HEK293T (cell line): ENCODE measurements at places on chromosomes 11 and 22.
A peak's percentile ranks its signal among the peaks of the same experiment; 100 is the strongest.

DNA sequence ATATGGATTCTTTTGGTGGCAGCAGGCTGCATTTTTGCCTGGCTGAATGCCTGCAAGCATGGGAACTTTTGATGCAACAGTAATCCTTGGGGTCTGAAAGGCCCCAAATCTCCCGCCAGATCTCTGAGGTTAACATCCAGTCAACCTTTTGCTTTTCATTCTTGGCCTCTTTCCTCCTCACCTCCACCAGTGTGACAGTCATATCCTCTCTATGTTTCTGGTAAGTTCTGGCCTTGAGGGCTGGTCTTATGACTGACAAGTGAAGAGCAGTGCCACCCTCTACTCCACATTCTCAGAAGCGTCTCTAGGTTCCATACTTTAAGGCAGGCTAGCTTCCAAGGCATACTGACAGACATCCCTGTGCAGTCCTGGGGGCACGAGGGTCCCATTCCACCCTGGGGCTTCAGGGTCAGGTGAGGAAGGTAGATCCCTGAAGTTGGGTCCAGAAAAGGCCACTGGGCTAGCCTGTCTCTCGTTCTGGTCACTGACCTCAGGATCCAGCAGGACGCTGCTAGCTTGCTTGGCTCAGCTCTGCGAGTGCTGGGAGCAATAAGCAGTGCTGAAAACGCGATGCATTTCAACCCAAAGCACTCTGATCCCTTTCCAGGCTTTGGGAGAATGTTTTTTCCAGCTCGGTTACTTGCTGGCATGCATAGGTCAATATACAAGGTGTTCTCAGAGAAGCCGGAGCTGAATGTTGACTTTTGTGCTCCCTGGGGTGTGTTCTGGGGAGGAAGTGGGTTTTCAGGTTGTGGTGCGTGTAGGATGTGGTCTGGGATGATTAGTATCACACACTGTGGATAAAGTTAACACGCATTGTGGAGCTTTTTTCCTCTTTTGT is 75.2 kb downstream of the PTPRJ start:
- DNase-seq, result no peak

DNA sequence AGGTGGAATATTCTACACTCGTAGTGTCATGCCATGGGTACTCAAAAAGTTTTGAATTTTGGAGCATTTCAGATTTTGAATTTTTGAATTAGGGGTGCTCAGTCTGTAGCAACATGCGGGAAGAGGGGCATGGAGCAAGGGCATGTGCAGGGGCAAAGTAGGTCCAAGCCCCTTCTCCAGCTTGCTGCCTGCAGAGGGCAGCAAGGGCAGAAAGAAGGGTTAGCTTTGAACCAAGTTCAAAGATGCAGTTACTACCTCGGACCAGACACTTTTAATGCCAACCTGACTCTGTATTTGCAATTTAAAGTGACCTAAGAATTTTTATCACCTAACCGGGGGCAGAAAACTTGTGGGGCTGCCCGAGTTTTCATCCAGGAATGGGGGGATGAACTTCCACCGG is 68.2 kb downstream of the CD82 start:
- no peak for DNase-seq

DNA sequence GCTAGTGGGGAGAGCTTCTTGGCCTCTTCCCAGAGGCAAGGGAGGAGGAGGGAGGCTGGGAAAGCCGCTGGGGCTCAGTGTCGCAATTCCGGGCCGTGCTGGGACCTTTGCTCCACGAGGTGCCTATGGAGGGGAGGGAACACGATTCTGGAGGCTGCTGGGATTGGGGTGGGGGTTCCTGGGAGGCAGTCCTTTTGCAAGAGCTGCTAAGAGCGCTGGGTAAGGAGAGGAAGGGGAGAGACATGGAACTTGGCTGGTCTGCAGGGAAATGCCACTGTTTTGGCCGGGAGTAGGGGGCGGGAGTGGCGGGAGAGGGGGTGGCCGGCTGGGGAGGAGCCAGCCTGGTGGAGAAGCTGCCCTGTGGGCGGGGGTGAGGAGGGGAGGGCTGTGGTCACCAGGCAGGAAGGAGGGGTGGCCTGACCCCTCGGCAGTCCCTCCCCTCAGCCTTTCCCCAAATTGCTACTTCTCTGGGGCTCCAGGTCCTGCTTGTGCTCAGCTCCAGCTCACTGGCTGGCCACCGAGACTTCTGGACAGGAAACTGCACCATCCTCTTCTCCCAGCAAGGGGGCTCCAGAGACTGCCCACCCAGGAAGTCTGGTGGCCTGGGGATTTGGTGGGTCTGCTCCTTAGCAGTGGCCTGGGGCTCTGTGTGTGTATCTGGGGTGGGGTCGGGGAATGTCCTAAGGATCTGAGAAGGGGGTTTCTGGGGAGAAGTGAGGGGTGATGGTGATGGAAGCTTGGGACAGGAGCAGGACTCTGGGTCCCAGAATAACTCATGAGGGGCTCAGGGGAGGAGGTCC is at the start of gene NR1H3:
Gene NR1H3, plus strand, starts transcription at position 480 of the 800 bp plus-strand sequence. CDS start 1,221 bp downstream, outside the sequence.
- peak; percentile 51 for DNase-seq

DNA sequence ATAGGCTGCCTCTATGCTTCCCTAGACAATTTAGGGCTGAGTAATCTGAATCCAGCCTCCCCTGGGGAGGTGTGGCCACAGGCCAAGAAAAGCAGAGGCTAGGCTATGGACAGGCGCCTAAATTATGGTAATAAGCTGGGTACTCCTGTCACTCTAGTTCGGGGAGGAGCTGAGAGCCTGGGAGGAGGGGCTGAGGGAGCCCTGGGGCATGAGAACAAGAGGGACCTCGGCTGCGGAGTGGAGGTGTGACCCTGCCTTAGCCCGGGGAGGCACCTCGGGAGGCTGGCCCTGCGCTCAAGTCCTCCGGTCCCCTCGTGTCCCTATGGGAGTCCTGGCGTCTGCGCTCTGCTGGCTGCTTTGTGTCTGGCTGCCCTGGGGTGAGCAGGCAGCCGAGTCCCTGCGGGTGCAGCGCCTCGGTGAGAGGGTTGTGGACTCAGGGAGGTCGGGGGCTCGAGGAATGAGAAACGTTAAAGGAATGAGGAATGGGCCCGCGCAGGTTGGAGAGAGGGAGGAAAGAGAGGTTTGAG is at the start of gene OTOG:
Gene OTOG, plus strand, starts transcription at position 209 of the 527 bp plus-strand sequence. Its CDS starts 114 bp downstream, at position 323.
- DNase-seq, result peak; percentile 72

- no peak for DNase-seq
Observed at GRCh38 chr11:24142062-24142461, 354.8 kb upstream of the LUZP2 start.

GRCh38 chr11:27619039-27619574 is 81.1 kb downstream of the BDNF start:
- no peak for DNase-seq
